ENCODE measurements at places on chromosomes 4 and X. TPM values are rescaled to one million over a fixed set of nuclear protein-coding genes. Genes with fewer than 3 reads are reported as not detected.

The HOPX gene
- 1,386 TPM for polyA plus RNA-seq

The PRDM8 gene
- polyA plus RNA-seq: 1.2 TPM

The TBC1D9 gene
- polyA plus RNA-seq: 6.3 TPM

The MRFAP1L1 gene
- 47.1 TPM for polyA plus RNA-seq

The MID1IP1 gene
- polyA plus RNA-seq: 43.3 TPM

The UGT2A1 gene
- polyA plus RNA-seq: 0.01 TPM

The HTN3 gene
- polyA plus RNA-seq: not detected

The ENOPH1 gene
- 32.6 TPM for polyA plus RNA-seq

The FTSJ1 gene
- polyA plus RNA-seq: 31.1 TPM

The ALAS2 gene
- not detected for polyA plus RNA-seq

The FDCSP gene
- polyA plus RNA-seq: 0.29 TPM

Data from esophagus (tissue), 2 donors.